A549 treated with CORT108297 at 1 μM for 4 hours (cell line): ENCODE measurements at places on chromosomes 6 and 20. TPM values are rescaled to one million over a fixed set of nuclear protein-coding genes. Genes with fewer than 3 reads are reported as not detected.

LAMA2 gene
- 0.21 to 0.92 TPM (median 0.67 TPM) in 5 replicates for total RNA-seq

SFTA2 gene
- not detected in 5 replicates for total RNA-seq

SDC4 gene
- total RNA-seq = 106 to 130 TPM (median 122 TPM) in 5 replicates

METTL24 gene
- not detected in 5 replicates for total RNA-seq

LHFPL5 gene
- total RNA-seq = 0.20 to 0.23 TPM in 2 of 5 replicates, not detected in the others

BMP6 gene
- total RNA-seq = 13.6 to 21.2 TPM (median 19.1 TPM) in 5 replicates

LPA gene
- total RNA-seq = 0.01 to 0.06 TPM (median 0.02 TPM) in 3 of 5 replicates, not detected in the others

PTGIS gene
- 0.04 to 0.09 TPM (median 0.07 TPM) in 3 of 5 replicates, not detected in the others for total RNA-seq

GPX5 gene
- not detected in 5 replicates for total RNA-seq

ENPP3 gene
- total RNA-seq = not detected in 5 replicates

RREB1 gene
- total RNA-seq = 7.2 to 10.7 TPM (median 8.0 TPM) in 5 replicates

ABRACL gene
- 46.0 to 66.8 TPM (median 48.1 TPM) in 5 replicates for total RNA-seq

EEF1A2 gene
- 141 to 180 TPM (median 158 TPM) in 5 replicates for total RNA-seq

C6orf15 gene
- total RNA-seq = not detected in 5 replicates

RNF217 gene
- total RNA-seq = 4.9 to 11.0 TPM (median 7.3 TPM) in 5 replicates

PCSK2 gene
- total RNA-seq = not detected in 5 replicates

PSORS1C2 gene
- total RNA-seq = not detected in 5 replicates
